ENCODE measurements at places on chromosomes 4 and X.
A peak's percentile ranks its signal among the peaks of the same experiment; 100 is the strongest.

DNA sequence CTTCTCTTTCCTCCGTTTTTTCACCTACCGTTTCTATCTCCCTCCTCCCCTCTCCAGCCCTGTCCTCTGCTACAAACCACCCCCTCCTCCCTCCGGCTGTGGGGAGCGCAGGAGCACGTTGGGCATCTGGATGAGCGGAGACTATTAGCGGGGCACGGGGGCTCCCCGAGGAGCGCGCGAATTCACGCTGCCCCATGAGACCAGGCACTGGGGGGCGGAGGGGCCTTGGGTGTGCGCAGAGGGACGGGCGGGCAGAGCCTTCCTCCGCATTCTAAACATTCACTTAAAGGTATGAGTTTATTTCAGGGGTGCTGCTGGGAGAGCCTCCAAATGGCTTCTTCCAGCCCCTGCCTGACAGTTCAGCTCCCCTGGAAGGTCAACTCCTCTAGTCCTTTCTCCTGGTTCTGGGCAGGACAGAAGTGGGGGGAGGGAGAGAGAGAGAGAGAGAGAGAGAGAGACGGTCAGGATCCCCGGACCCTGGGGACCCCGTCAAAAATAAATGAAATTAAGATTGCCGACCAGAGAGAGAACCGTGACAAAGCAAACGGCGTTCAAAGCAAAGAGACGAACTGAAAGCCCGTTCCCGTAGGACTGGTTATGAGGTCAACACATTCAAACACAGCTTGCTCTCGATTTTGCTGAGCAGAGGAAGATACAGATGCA is 5.0 kb downstream of the SHOX start:
- no peak for DNase-seq

GRCh38 chr4:26028133-26028792 is 114.2 kb downstream of the SMIM20 start:
- DNase-seq: no peak

DNA sequence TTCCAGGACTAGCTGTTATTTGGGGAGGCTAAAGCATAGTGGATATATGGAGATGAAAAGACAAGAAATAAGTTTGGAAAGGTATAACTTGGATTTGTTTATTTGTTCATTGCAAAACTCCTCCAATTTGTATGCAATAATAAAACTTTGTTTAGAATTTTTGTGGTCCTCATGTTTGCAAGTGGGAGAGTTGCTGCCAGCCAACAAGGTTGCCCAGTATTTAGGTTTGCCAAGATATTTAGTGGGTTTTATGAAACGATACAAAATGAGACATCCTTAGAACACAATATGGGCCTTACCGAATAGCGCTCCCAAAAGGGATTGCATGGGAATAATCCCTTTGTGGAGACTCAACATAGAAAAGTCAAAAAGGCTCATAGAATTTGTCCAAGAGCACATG is 162.1 kb downstream of the INPP4B start:
- no peak for DNase-seq

DNA sequence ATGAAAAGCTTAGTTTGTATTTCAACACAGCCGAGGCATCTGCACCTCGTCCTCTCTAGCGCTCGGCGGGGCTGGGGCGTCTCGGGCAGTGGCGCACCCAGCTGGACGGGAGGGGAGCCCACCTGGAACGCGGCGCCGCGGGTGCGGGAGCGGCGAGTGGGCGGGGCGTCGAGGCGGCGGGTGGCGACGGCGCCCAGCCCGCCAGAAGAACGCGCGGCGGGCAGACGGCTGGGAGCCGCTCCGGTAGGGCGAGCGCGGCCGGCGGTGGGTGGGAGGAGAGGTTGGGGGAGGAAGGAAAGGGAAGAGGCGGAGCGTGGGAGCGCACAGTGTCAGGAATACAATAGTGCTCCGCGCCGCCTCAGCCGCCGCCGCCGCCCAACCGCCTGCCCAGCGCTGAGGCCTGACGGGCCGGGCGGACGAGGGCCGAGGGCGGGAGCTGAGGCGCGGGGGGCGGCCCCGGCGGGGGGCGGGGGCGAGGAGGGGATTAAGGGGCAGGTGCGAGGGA is at the start of gene JADE3:
TSS of gene JADE3 (plus strand) at position 324 of the 505 bp plus-strand sequence. CDS start 72,474 bp downstream, outside the sequence.
- peak; percentile 2 for DNase-seq

GRCh38 chr4:180909279-180909678 is 1333.9 kb upstream of the TENM3 start:
- DNase-seq: no peak

- DNase-seq: no peak
These were observed 1145.5 kb upstream of the POU3F4 start for GRCh38 chrX:82362550-82362949.

- no peak for DNase-seq
These were observed 4.7 kb downstream of the NKX1-1 start for GRCh38 chr4:1401409-1402020.

DNA sequence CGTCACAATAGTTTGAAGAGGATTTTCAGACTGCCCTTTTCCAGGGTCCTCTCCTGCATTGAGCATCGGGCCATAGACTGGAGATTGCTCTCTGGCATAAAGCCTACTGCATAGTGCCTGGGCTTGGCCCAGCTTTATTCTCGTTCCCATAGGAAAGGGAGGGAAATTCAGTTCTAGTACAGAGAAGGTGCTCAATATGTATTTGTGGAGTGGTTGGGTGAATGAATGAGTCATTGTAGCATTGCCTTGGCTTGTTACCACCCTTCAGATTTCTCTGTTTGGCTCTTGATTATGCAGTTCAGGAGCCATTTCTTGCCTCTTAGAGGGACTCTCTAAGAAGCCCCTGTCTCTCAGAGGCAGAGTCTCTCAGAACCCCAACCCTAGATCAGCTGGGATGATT is 2.6 kb downstream of the TMEM35A start:
- DNase-seq: no peak

Data from hematopoietic multipotent progenitor cell treated with erythropoietin and hydrocortisone succinate and interleukin-3 and kit ligand, for 15 days (in vitro differentiated cells).